ENCODE measurements at places on chromosomes 5 and 9. TPM values are rescaled to one million over a fixed set of nuclear protein-coding genes. Genes with fewer than 3 reads are reported as not detected.
A peak's percentile ranks its signal among the peaks of the same experiment; 100 is the strongest.

DNA sequence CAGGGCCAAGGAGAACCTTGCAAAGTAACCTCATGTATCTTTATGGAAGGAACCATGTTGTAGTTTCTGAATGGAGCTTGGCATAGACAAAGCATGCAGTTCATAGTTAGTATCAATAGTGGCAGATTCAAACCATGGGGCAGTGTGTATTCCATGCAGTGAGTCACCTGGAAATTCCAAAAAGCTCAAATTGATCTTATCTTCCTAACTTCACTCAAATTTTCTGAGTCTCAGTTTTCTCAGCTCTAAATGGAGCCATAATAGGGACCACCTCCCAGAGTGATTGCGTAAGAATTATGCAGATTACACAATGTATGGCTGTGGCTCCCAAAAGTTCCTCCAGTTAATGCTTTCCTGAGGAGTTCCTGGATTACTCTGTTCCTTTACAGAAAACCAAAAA is 549.9 kb upstream of the KLF4 start:
- DNase-seq: no peak
- H3K4me3 ChIP-seq: no peak overlapping the region
- H3K27ac ChIP-seq: no peak overlapping the region
- H3K36me3 ChIP-seq: no peaks in the 10 kb centered on the region

DNA sequence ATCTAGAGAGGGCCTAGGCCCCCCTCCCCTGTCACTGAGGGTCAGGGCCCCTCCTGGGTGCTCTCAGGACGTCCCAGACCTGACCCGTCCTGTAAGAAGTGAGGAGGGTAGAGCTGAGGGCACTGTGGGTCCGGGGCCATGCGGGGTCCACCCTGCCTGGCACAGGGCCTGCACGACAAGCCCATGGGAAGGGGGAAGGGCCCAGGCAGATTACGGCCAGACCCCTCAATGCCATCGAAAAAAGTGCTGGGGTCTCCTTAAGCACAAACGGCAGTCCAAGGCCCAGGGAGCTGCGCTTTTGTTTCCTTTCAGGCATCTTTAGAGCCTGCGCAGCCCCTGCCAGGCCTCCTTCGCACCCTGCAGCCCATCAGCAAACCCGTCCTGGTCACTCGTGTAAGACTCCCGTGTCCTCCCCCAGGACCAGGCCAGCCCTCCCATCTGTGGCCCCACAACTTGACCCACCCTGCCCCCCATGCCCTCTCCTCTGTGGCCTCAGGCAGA is 4.4 kb upstream of the EXOC3 start:
- H3K27ac ChIP-seq: no peak overlapping the region
- no peaks in the 10 kb centered on the region for H3K27me3 ChIP-seq
- H3K36me3 ChIP-seq: peaks cover 14% of the 10 kb centered on the region
- H3K4me1 ChIP-seq: peaks cover 12% of the 10 kb centered on the region
- no peak overlapping the region for H3K4me3 ChIP-seq
- peak; percentile 41 for DNase-seq

DNA sequence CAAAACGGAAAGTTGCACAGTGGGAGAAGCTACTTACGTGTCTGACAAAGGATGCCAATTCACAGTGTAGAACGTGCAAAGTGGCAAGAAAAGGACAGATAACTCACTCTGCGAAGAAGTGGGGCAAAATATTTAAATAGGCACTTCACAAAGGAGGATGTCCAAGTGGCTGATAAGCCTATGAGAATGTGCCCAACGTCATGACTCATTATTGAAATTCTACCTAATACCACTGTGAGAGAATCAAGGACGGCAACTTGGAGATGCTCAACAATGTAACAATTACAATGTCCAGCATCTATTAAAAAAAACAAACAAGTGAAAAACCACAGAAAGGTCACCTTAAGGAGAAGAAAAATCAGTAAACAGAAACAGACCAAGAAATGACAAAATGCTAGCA is 59.0 kb downstream of the NACC2 start:
- no peak for DNase-seq
- H3K4me3 ChIP-seq: no peak overlapping the region
- no peak overlapping the region for H3K27ac ChIP-seq

DNA sequence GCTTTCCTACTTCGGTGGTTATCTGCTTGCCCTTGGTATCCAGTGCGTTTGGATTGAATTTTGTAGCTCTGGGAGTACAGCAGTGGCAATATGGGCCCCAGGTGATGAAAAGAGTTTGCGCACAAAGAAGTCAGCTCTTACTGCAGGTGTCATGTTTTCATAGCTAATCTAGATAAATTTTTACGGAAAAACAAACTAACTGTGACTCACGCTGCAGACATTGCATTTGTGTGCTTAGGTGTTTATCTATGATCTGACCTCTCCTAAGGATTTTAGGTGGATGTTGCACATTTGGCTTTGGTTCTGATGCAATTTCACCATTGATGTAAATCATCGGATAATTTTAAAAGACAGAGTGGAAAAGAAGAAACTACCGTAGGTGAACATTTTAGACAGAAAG is 92.1 kb downstream of the VCAN start:
- no peak overlapping the region for H3K4me3 ChIP-seq
- H3K4me1 ChIP-seq: peaks cover 24% of the 10 kb centered on the region
- no peaks in the 10 kb centered on the region for H3K27me3 ChIP-seq
- H3K27ac ChIP-seq: no peak overlapping the region
- peaks cover 21% of the 10 kb centered on the region for H3K36me3 ChIP-seq

DNA sequence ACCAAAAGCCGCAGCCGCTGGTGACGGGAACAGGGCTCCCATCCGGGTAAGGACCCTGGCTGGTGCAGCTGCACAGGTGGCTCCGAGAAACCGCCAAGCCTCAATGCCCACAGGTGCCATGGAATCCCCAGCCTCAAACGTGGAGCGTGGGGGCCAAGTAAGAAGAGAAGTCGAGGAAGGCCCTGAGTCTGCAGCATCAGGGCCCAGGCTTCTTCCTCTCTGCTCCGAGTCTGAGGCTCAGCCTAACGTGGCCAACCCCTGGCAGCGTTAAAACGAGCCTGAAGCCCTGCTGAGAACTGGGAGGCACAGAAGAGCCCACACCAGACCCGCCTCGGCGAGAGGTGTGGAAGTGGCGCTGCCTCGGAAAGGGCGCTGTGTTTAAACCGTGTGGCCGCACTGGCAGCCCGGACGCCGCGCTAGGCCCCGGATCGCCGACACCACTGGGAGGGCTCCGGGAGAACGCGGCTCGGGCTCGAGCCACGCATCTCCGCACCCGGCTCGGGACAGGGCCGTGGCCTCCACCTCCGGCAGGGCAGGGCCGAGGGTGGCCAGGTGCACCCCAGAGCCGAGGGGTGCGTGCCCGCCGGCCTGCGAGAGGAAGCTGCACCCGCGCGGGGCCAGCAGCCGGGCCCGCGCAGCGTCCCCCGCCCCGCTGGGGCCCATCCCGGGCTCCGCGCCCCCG is 730 bp downstream of the ZMYND19 start:
- DNase-seq: no peak
- H3K27me3 ChIP-seq: no peaks in the 10 kb centered on the region
- peaks cover 43% of the 10 kb centered on the region for H3K36me3 ChIP-seq
- H3K4me1 ChIP-seq: peaks cover 15% of the 10 kb centered on the region

- H3K27me3 ChIP-seq: no peaks in the 10 kb centered on the region
- no peak overlapping the region for H3K4me3 ChIP-seq
- no peak for DNase-seq
- H3K27ac ChIP-seq: no peak overlapping the region
- no peaks in the 10 kb centered on the region for H3K4me1 ChIP-seq
- no peaks in the 10 kb centered on the region for H3K36me3 ChIP-seq
These were observed 339.2 kb downstream of the ARL15 start for GRCh38 chr5:53971131-53971530.

FCN2 gene
- not detected for total RNA-seq

DNA sequence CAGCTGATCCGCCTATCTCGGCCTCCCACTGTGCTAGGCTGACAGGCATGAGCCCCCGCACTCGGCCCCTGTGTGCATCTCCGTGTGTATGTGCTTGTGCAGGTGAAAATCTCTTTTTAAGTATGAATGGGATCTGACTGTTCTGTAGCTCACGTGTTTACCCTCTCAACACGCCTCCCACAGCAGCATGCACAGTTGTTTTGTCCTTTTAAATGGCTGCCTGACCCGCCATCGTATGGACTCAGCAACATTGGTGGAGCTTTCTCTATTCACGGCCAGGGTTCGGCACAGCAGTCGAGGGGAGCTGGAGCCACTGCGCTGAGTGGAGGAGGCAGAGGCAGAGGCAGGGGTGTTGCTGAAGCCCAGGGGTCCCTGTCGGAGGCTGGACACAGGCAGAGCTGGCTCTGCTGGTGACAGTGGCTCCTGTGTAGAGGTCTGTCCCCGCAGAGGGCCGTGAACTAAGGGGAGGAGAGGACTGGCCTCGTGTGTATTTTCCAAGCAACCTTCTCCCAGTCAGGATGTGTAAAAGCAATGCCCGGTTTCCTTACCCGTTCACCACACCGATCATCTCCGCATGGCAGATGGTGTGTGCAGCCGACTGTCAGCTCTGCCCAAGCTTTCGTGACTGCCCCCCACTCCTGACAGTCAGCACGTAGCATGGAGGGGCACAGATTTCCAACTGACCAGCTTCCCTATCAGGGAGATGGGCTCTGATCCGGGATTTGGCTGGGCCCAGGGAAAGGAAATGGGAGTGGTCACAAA is 37.3 kb downstream of the MRPL36 start:
- H3K36me3 ChIP-seq: no peaks in the 10 kb centered on the region
- peaks cover 71% of the 10 kb centered on the region for H3K27me3 ChIP-seq
- H3K27ac ChIP-seq: no peak overlapping the region
- peaks cover 19% of the 10 kb centered on the region for H3K4me1 ChIP-seq

HAVCR2 gene
- total RNA-seq: 0.05 TPM

- no peaks in the 10 kb centered on the region for H3K27me3 ChIP-seq
- H3K36me3 ChIP-seq: no peaks in the 10 kb centered on the region
- H3K4me3 ChIP-seq: no peak overlapping the region
These were observed 677.0 kb downstream of the LRRC70 start for GRCh38 chr5:63255594-63255993.

LCNL1 gene
- total RNA-seq: not detected

GAS1 gene
- 2.3 TPM for total RNA-seq

- H3K36me3 ChIP-seq: no peaks in the 10 kb centered on the region
- no peak for DNase-seq
- no peaks in the 10 kb centered on the region for H3K27me3 ChIP-seq
- H3K27ac ChIP-seq: no peak overlapping the region
- no peaks in the 10 kb centered on the region for H3K4me1 ChIP-seq
- no peak overlapping the region for H3K4me3 ChIP-seq
These were observed 55.9 kb downstream of the TMEM215 start for GRCh38 chr9:32839013-32839885.

SPACA9 gene
- total RNA-seq: 1.2 TPM

SV2C gene
- not detected for total RNA-seq

DNA sequence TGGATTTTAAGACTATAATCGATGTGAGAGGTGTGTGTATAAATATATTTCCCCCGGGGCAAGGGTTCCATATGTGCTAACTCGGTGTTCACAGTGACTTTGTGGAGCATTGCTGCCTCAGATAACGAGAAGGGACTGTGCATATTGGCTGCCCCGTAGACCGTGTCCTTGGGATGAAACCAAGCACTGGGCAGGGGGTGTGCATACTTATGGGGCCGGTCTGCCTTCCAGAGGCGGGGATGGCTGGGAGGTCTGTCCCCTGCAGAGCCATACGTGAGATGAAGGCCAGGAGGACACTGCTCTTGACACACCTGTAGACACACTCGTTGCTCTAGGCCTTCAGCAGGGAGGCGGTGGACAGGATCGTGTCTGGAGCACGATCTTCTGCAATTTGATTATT is 56.0 kb upstream of the ZNF354A start:
- DNase-seq: no peak
- H3K4me1 ChIP-seq: no peaks in the 10 kb centered on the region
- H3K36me3 ChIP-seq: no peaks in the 10 kb centered on the region
- no peaks in the 10 kb centered on the region for H3K27me3 ChIP-seq

MARVELD2 gene
- total RNA-seq: 0.13 TPM

- H3K27ac ChIP-seq: no peak overlapping the region
- no peaks in the 10 kb centered on the region for H3K27me3 ChIP-seq
- no peak for DNase-seq
- no peaks in the 10 kb centered on the region for H3K4me1 ChIP-seq
- H3K36me3 ChIP-seq: no peaks in the 10 kb centered on the region
These were observed 166.2 kb upstream of the ACO1 start for GRCh38 chr9:32218100-32218767.

DNA sequence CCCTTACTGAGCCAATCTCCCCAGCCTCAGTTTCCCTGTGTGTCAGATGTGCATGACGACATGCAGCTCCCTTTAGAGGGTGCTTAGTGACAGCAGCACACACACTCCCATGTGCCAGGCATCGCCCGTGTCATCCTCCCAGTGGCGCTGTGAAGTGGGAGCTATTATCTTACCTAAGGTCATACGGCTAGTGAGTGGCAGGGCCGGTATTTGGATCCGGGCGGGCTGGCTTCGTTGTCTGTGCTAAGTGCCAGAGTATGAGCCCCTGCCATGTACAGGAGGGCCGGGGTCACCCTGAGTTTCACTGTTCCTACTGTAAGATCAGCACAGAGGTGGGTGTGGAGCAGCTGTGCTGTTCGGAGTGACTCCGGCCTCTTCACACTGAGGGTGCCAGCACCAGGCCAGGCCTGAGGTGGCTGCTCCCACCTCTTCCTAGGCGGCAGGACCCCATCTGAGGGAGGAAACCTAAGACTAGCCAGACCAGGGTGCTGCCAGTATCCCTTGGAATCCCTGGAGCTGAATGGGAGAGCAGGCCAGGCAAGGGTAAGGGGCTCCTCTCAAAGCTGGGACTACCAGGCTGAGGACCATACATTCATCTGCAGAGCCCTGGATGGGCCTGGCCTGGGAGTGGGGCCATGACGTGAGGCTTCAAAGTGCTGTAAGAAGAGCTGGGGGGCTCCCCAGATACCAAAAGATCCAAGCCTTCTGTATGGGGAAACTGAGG is 22.5 kb downstream of the AQP7 start:
- H3K36me3 ChIP-seq: no peaks in the 10 kb centered on the region
- H3K27me3 ChIP-seq: no peaks in the 10 kb centered on the region
- H3K4me3 ChIP-seq: no peak overlapping the region
- H3K27ac ChIP-seq: no peak overlapping the region
- no peak for DNase-seq

DPP7 gene
- 6.4 TPM for total RNA-seq

DNA sequence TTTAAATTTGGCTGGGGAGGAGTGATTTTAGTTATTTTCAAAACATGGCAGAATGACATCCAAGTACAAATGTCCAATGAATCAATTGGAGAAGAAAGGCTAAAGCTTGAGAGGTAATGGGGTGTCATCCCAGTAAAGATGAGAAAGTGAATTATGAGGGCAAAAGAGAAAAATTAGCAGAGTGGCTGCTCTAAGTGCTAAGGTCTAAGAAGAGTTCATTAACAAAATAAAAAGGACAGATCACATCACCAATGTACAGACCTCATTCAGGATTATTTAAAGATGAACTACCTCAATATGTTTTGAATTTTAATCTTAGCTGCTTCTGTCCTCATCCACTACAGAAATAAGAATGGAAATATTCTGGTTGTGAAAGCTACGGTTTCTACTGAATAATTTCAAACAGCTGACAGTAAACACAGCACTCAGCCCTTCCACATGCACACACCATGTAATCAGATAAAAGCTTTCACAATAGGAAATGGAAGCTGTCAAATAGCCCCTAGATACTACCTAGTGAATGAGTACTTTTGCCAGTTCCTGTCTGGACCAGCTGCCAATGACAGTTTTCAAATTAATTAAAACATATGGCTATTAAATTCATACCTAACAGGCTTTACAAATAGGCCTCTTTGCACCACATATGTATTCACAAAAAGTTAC is 171.5 kb downstream of the SSBP2 start:
- H3K4me3 ChIP-seq: no peak overlapping the region
- H3K27me3 ChIP-seq: 0 out of 2 replicates have a peak, but pooled peaks cover 5% of the 10 kb centered on the region
- no peak for DNase-seq
- no peak overlapping the region for H3K27ac ChIP-seq
- no peaks in the 10 kb centered on the region for H3K36me3 ChIP-seq

- no peak overlapping the region for H3K4me3 ChIP-seq
- H3K27me3 ChIP-seq: no peaks in the 10 kb centered on the region
- peaks cover 20% of the 10 kb centered on the region for H3K4me1 ChIP-seq
- no peak for DNase-seq
- peaks cover 32% of the 10 kb centered on the region for H3K36me3 ChIP-seq
These were observed 6.4 kb downstream of the NEURL1B start for GRCh38 chr5:172647352-172648012.
